ENCODE measurements at places on chromosomes 1 and 21.
A peak's percentile ranks its signal among the peaks of the same experiment; 100 is the strongest.

- DNase-seq: no peak
Measured at GRCh38 chr1:8373581-8374241, 55.8 kb downstream of the SLC45A1 start.

DNA sequence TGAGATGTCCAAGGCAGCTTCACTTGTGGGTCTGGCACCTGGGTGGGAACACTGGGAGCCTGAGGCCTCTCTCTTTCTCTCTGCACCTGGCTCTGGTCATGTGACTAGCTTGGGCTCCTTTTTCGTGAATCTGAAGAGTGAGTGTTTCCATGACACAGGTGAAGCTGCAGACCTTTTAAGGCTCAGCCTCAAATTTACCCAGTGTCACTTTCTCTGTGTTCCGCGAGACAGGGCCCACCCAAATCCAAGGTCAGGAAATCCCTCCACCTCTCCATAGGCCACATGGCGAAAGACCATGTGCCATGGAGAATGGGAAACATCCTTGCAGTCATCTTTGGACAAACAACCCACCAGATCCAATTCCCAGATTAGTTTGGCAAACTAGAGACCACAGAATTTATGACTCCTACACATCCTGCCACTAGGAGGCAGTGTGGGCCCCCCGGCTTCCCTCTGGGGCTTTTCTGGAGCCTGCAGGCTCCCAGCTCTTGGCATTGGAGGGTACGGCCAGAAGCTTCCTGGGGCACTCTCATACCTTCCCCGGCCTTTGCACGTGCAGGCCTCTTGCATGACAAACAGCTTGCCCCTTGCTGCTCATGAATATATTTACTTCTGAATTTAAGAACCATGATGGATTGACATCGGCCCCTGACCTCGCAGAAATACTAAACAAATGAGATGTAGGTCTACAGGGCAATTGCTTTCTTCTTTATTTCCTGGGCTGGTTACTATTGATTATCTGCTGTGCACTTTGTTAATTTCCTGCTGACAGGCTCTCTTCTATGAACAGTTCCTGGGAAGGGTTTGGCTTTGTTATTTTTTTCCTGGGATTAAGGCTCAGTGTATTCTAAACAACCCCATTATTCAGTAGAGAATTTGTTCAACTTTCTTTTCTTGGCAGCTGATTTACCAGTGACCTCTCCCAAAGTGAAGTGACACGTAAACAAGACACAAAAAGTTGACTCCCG, 180.7 kb downstream of the KAZN start:
- peak; percentile 71 for DNase-seq

- DNase-seq: no peak
Measured at GRCh38 chr1:36134031-36134430, 9.0 kb upstream of the COL8A2 start.

DNA sequence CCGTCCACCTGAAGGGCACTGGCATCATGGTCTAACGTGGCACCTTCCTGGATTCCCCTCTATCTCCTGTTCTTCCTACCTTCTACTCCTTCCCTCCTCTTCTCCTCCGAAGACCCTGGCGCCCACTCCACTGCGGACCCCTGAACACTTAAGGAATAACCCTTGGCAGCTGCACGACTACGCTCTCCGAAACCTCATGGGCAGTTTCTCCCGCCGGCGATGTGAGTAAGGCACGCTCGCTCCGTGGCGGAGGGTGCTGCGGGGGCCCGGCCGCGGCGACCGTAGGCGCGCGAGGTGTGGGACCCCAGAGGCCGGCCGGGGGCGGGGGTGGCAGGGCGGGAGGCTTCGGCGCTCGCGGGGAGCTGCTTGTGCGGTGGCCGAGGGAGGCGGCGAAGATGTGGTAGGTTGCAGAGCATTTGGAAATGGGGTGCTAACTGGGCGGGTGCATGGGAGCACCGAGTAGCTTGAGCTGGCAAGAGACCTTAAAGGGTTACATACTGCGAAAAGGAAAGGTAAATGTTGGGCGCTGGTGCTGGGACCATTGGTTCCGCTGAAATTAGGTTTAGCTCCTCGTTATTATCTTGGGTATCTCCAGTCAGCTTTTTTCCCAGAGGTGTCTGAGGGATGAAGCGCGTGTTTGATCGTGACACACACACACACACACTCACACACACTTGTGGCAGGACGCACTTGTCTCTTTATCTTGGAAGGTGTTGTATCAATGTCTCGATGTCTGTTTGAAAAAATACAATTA, 876 bp downstream of the LRRC7 start:
- DNase-seq: no peak

- no peak for DNase-seq
Measured at GRCh38 chr1:100122177-100122576, 10.6 kb downstream of the SASS6 start.
